Spleen (tissue), 13 donors: ENCODE measurements at places on chromosomes 3 and 15. TPM values are rescaled to one million over a fixed set of nuclear protein-coding genes. Genes with fewer than 3 reads are reported as not detected.
A peak's percentile ranks its signal among the peaks of the same experiment; 100 is the strongest.

- no peaks in the 10 kb centered on the region for H3K4me1 ChIP-seq
- H3K27me3 ChIP-seq, result peaks cover 5% of the 10 kb centered on the region
- DNase-seq, result no peak
- H3K4me3 ChIP-seq, result no peak overlapping the region
Measured at GRCh38 chr15:57941816-57942215, 123.7 kb downstream of the ALDH1A2 start.

DNA sequence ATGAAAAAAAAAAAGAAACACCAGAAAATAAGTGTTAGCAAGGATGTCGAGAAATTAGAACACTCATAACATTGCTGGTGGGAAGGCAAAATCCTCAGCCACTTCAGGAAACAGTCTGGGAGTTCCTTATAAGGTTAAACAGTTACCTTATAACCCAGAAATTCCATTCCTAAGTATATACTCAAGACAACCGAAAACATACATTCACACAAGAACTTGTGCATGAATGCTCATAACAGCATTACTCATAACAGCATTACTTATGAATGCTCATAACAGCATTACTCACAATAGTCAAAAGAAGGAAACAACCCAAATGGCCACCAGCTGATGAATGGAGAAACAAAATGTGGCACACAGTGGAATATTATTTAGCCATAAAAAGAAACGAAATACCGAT, 34.8 kb upstream of the DCP1A start:
- no peak overlapping the region for H3K27ac ChIP-seq
- H3K4me3 ChIP-seq, result no peak overlapping the region
- H3K36me3 ChIP-seq, result no peaks in the 10 kb centered on the region

DNA sequence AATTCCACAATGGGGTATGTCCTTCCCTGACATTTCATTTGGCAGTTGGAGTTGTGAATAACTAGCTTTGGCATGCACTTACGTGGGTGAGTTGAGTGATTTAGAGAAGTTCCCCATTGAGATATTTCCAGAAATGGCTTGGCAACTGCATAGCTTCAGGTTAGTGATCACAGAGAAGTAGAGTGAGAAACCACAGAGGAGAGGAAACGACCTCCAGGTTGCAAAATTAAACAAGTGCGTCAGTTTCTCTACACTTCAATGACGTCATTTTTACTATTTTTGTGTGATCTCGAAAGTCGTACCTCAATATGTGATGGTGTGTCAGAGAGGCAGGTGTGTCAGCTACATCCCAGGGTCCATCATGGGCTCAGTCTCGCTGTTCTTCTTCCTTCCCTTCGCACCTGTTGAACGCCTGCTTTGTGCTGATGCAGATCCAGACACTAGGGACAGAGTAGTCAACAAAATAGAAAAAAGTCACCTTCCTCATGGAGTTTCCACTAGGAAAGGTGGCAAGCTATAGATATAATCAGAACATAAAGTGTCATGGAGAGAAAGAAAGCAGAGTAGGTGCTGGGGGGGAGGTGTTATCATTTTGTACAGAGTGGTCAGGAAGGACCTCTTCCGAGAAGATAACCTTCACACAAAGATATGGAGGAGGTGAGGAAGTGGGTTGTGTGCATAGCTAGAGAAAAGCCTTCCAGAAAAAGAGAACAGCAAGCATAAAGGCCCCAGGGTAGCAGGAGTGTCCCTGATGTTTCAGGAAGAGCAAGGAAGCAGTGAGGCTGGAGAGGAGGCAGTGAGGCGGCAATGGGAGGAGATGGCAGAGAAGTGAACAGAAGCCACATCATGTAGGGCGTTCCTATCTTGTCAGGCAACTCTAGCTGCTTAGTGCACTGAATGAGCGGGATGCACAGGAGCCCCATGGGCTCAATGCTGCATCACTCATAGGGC, 75.6 kb downstream of the MCTP2 start:
- no peak for DNase-seq
- no peaks in the 10 kb centered on the region for H3K36me3 ChIP-seq
- H3K4me3 ChIP-seq, result no peak overlapping the region
- H3K4me1 ChIP-seq, result peaks cover 44% of the 10 kb centered on the region
- no peaks in the 10 kb centered on the region for H3K27me3 ChIP-seq

GRCh38 chr15:77024273-77025082, 29.6 kb downstream of the PSTPIP1 start:
- peaks cover 17% of the 10 kb centered on the region for H3K4me1 ChIP-seq
- peak overlapping the region; percentile 85 for H3K27ac ChIP-seq
- no peak overlapping the region for H3K4me3 ChIP-seq
- DNase-seq, result peak; percentile 90

- DNase-seq, result no peak
- no peak overlapping the region for H3K4me3 ChIP-seq
- no peaks in the 10 kb centered on the region for H3K27me3 ChIP-seq
- H3K36me3 ChIP-seq, result no peaks in the 10 kb centered on the region
- H3K27ac ChIP-seq, result no peak overlapping the region
- no peaks in the 10 kb centered on the region for H3K4me1 ChIP-seq
Measured at GRCh38 chr3:48276911-48277641, 36.2 kb downstream of the ZNF589 start.

- no peak overlapping the region for H3K27ac ChIP-seq
- no peaks in the 10 kb centered on the region for H3K27me3 ChIP-seq
- DNase-seq, result no peak
- peaks cover 17% of the 10 kb centered on the region for H3K36me3 ChIP-seq
- no peak overlapping the region for H3K4me3 ChIP-seq
Measured at GRCh38 chr15:50944672-50945071, 36.2 kb downstream of the AP4E1 start.

DNA sequence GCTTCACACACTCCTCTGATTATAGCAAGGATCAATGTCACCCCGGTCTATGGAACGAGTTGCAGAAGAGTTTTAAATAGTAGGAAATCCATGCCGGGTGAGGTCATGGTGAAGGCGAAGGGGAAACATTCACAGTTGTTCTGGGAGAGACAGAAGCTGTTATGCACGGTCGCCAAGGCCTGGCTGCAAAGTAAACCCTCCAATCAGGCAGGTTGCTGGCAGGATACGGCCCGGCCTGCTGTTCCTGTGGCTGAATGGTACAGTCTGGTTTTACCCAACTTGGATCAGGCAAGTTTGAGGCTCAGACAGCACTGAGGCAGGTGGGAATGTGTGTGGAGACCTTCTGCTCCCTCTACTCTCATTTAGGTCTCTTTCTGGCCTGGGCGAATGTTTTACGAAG, 45.3 kb upstream of the ATP2B2 start:
- H3K27ac ChIP-seq, result no peak overlapping the region
- no peak for DNase-seq
- no peak overlapping the region for H3K4me3 ChIP-seq
- H3K27me3 ChIP-seq, result no peaks in the 10 kb centered on the region

DNA sequence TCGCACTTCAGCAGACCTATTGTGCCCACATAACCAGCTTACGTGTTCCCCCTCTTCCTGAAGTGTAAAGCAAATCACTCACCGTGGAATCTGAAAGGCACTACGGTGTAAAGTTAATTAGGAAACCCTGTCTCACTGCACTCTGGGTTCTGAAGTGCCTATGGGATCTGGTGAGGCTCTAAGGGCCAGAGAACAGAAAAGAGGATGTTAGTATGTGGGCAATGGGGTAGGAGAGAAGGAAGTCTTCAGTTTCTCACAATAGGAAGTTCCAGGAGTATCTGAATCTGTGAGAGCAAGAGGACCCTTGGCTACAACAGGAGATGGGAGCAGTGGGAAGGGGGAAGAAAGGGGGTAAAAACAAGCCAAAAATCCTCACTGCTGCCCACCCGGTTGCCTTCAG, 71.4 kb downstream of the ITGB5 start:
- no peak for DNase-seq
- peak overlapping the region; percentile 30 for H3K27ac ChIP-seq
- H3K4me3 ChIP-seq, result no peak overlapping the region
- no peaks in the 10 kb centered on the region for H3K4me1 ChIP-seq
- no peaks in the 10 kb centered on the region for H3K27me3 ChIP-seq

- no peak overlapping the region for H3K4me3 ChIP-seq
- H3K27me3 ChIP-seq, result no peaks in the 10 kb centered on the region
- no peaks in the 10 kb centered on the region for H3K4me1 ChIP-seq
- no peaks in the 10 kb centered on the region for H3K36me3 ChIP-seq
Measured at GRCh38 chr3:79597709-79598108, 170.1 kb downstream of the ROBO1 start.

GRCh38 chr3:52788890-52789745, 5.5 kb upstream of the ITIH3 start:
- no peaks in the 10 kb centered on the region for H3K27me3 ChIP-seq
- peaks cover 7% of the 10 kb centered on the region for H3K4me1 ChIP-seq
- no peaks in the 10 kb centered on the region for H3K36me3 ChIP-seq
- no peak overlapping the region for H3K4me3 ChIP-seq
- peak; percentile 53 for DNase-seq

DNA sequence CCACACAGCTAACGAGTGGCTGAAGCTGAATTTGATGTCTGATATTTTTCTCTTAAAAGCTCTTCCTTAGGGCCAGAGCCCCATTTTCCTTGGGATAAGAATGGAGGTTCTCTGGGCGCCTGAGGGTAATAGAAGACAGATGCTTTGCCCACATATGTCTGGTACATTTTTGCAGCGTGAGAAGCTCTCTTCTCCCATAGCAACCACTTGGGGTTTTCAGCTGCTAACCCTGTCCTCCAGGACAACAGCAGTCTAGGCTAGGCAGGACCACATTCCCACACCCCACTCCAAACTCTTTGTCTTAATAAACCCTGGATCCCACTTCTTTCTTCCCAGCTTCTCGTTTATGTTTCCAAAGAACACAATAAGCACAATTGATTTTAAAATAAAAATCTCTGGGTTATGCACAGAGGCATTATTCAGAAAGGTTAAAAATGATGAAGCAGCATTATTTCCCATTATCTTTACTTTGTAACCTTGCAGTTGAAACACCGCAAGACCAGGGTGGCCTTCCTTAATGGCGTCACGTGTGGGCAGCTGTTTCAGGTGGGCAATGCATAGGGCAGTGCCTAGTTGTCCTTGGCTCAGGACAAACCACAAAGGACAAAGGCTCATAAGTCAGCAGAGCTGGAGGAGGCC, 56.5 kb upstream of the NTRK3 start:
- DNase-seq, result no peak
- H3K27ac ChIP-seq, result no peak overlapping the region
- no peaks in the 10 kb centered on the region for H3K27me3 ChIP-seq
- no peak overlapping the region for H3K4me3 ChIP-seq

GRCh38 chr3:195897081-195897852, 11.1 kb downstream of the TNK2 start:
- no peaks in the 10 kb centered on the region for H3K36me3 ChIP-seq
- H3K4me1 ChIP-seq, result peaks cover 88% of the 10 kb centered on the region

- H3K4me1 ChIP-seq, result no peaks in the 10 kb centered on the region
- H3K4me3 ChIP-seq, result no peak overlapping the region
- DNase-seq, result no peak
- H3K27ac ChIP-seq, result peak overlapping the region; percentile 8
Measured at GRCh38 chr3:129658110-129658843, 51.8 kb upstream of the PLXND1 start.

GRCh38 chr15:90376789-90377188, 11.3 kb upstream of the IQGAP1 start:
- peaks cover 8% of the 10 kb centered on the region for H3K4me1 ChIP-seq
- DNase-seq, result no peak
- H3K27me3 ChIP-seq, result no peaks in the 10 kb centered on the region
- H3K27ac ChIP-seq, result peak overlapping the region; percentile 65
- H3K4me3 ChIP-seq, result no peak overlapping the region

- no peaks in the 10 kb centered on the region for H3K27me3 ChIP-seq
- peaks cover 22% of the 10 kb centered on the region for H3K36me3 ChIP-seq
- H3K27ac ChIP-seq, result no peak overlapping the region
Measured at GRCh38 chr15:59185725-59186124, 20.9 kb upstream of the LDHAL6B start.

DNA sequence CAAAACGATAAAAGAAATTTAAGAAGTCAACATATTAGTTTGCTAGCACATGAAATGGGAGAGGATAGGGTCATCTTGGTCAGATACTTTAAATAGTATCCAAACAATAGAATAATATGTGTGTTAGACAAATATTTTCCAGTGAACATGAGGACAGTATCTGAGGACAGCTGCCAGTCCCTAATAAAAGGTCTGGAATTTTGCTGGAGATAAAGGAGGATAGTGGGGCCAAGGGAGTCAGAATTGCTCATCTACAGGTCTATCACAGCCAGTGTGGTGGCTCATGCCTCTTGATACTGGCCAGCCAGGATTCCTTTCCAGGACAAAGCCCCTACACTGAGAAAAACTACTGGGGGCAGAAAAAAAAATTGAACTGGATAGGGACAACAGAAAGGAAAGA, 74.0 kb downstream of the HERC1 start:
- H3K27me3 ChIP-seq, result no peaks in the 10 kb centered on the region
- DNase-seq, result no peak
- H3K27ac ChIP-seq, result no peak overlapping the region
- H3K36me3 ChIP-seq, result peaks cover 46% of the 10 kb centered on the region
- no peak overlapping the region for H3K4me3 ChIP-seq

GRCh38 chr3:153061938-153062528, 100.0 kb upstream of the RAP2B start:
- H3K4me3 ChIP-seq, result no peak overlapping the region
- no peaks in the 10 kb centered on the region for H3K27me3 ChIP-seq
- no peak for DNase-seq
- no peaks in the 10 kb centered on the region for H3K4me1 ChIP-seq
- H3K36me3 ChIP-seq, result no peaks in the 10 kb centered on the region

GRCh38 chr3:192038726-192039125, 577.8 kb downstream of the PYDC2 start:
- no peak overlapping the region for H3K27ac ChIP-seq
- no peaks in the 10 kb centered on the region for H3K4me1 ChIP-seq

GRCh38 chr15:90838544-90838943, 29.8 kb upstream of the FURIN start:
- H3K27ac ChIP-seq, result no peak overlapping the region
- no peaks in the 10 kb centered on the region for H3K36me3 ChIP-seq
- no peaks in the 10 kb centered on the region for H3K27me3 ChIP-seq
- H3K4me3 ChIP-seq, result no peak overlapping the region
- H3K4me1 ChIP-seq, result peaks cover 58% of the 10 kb centered on the region
- DNase-seq, result peak; percentile 79

GRCh38 chr3:34396956-34397355, 598.5 kb downstream of the PDCD6IP start:
- no peaks in the 10 kb centered on the region for H3K4me1 ChIP-seq
- no peak for DNase-seq
- no peaks in the 10 kb centered on the region for H3K36me3 ChIP-seq
- no peak overlapping the region for H3K27ac ChIP-seq
- H3K4me3 ChIP-seq, result no peak overlapping the region

AMOTL2 gene
- 3.8 TPM for polyA plus RNA-seq

TTC21A gene
- 18.6 TPM for polyA plus RNA-seq

PLSCR2 gene
- not detected for polyA plus RNA-seq

SAMD7 gene
- 0.08 TPM for polyA plus RNA-seq

GCNT3 gene
- polyA plus RNA-seq, result 0.22 TPM
